ENCODE measurements at places on chromosomes 12 and 14.

DNA sequence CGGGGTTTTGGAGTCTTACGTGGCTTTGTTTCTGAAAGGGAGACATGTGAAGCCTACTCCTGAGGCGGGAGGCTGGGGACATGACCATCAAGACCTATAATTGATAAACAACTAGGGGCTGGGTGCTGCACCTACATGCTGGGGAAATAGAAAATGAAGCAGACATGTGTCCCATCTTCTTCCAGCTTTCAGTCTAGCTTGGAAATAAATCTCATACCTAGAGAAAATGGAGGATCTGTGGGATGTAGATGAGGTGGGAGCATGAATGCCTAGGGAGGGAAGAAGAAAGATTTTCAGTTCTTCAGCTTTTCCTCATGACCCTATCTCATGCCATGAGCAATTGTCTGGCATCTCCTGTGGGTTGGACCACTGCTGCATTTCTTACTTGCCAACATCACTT, 22.1 kb downstream of the EMP1 start:
- DNase-seq = no peak
- H3K4me1 ChIP-seq = peaks cover 11% of the 10 kb centered on the region

DNA sequence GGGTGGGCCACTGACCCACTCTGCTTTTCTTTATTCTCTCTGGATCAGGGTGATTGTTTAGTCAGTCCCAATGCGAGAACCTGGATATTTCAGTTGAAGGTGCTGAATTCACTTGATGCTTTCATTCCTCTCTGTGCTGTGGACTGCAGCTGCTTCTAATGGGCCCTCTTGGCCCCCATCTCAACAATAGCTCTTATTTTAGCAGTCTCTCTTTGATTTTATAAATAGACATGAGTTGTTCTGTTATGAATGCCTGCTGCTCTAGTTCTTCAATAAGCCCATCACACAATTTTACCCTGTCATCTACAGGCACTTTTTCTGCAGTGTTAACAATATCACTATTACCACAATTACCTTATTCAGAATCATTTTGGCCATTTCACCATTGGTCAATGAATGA, 54.1 kb upstream of the YARS2 start:
- H3K27ac ChIP-seq = no peak overlapping the region
- H3K27me3 ChIP-seq = no peaks in the 10 kb centered on the region
- no peak overlapping the region for H3K4me3 ChIP-seq
- no peak for DNase-seq
- peaks cover 44% of the 10 kb centered on the region for H3K36me3 ChIP-seq
- H3K4me1 ChIP-seq = no peaks in the 10 kb centered on the region

DNA sequence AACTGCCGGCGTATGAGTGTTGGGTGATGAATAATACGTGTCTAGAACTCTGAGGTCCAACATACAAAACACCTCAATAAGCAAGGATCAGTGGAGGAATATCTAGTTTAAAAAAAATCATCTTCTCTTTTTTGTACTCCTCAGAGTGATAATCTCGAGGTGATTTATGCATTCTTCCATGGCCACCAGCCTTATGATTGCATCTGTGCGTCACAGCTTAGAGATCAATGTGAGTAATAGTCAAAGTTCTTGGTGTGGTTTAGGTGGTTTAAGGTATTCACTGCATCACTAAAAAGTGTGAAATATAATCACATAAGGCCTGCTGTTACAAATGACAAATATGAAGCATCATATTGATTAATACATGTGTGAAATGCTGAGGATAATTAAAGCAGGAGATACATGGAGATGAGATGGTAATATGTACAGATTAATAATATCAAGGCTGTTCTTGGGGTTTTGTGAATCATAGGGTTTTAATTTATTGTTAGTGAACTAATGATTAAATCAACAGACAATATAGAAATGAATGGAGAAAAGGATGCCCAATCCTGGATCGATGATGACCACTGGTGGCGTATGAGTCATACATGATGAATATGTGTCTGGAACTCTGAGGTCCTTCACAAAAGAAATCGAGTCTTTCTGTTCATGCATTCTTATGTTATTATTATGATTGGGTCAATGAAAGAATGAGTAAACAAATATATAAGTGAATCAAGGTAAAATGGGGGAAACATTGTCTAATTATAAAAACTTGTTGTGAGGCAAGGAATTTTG, 68.8 kb upstream of the RTL1 start:
- no peaks in the 10 kb centered on the region for H3K36me3 ChIP-seq
- no peaks in the 10 kb centered on the region for H3K4me1 ChIP-seq
- no peak overlapping the region for H3K4me3 ChIP-seq
- no peaks in the 10 kb centered on the region for H3K27me3 ChIP-seq
- no peak overlapping the region for H3K27ac ChIP-seq

DNA sequence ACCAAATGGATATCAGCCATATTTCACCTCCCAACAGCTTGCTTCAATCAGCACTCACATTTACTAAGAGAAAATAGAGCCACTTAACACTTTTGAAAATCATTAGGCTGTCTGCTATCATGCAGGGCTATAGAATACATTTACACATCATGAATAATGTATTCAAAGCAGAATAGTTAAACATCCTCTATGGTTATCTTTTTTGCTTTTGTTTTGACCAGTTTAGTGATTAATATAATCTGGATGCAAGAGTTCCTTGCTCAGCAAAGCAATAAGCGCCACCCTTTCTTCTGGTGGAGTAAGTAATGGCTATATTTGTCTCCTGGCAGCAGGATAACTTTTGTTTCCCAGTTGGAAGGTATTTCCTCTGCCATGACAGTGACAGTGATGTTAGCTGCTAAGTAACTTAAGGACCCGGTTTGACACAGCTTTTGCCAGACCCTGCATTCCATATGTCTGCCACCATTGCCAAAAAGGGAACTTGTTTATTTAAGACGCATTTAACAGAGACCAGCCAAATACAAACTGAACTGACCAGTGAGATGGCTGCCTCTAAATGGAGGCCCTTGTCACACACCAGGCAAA, 70.3 kb upstream of the NR2C1 start:
- peak overlapping the region; percentile 37 for H3K27ac ChIP-seq
- H3K27me3 ChIP-seq = no peaks in the 10 kb centered on the region
- H3K36me3 ChIP-seq = peaks cover 4% of the 10 kb centered on the region
- H3K4me3 ChIP-seq = peak overlapping the region; percentile 41
- DNase-seq = no peak

DNA sequence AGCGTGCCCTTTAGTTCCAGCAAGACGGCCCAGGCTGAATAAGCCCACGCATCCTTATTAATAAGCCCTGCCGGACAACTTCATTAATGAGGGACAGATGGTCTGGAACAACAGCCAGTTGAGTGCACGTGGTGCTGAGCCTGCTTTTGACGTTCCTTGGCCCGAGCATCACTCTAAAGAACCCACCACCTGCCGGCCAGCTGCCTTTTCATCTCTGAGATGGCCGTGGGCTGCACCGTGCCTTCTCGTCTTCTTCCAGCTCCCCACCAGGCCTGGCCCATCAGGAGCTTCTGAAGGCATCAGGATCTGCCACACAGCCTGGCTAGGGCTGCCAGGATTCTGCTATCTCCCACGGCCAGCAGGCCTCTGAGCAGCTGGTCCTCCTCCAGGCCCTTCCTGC, 80.0 kb downstream of the AACS start:
- H3K4me3 ChIP-seq = no peak overlapping the region
- DNase-seq = no peak
- no peaks in the 10 kb centered on the region for H3K27me3 ChIP-seq
- H3K27ac ChIP-seq = no peak overlapping the region
- no peaks in the 10 kb centered on the region for H3K4me1 ChIP-seq
- H3K36me3 ChIP-seq = no peaks in the 10 kb centered on the region

GRCh38 chr14:75547552-75548250, 25.4 kb downstream of the BATF start:
- no peaks in the 10 kb centered on the region for H3K36me3 ChIP-seq
- H3K27me3 ChIP-seq = no peaks in the 10 kb centered on the region
- H3K27ac ChIP-seq = no peak overlapping the region
- no peak for DNase-seq
- H3K4me3 ChIP-seq = no peak overlapping the region

DNA sequence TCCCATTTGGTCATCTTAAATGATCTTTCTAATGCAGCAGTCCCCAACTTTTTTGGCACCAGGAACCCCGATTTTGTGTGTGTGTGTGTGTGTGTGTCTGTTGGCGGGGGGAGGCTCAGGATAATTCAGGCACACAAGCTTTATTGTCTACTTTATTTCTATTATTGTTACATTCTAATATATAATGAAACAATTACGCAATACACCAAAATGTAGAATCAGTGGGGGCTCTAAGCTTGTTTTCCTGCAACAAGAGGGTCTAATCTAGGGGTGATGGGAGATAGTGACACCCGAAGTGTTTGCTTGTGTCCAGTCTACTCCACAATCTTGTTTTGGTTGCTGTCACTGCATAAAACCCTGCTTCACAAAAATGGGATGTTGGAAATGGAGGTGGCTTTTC, 621.1 kb upstream of the LRFN5 start:
- no peaks in the 10 kb centered on the region for H3K27me3 ChIP-seq
- no peaks in the 10 kb centered on the region for H3K36me3 ChIP-seq
- H3K4me1 ChIP-seq = peaks cover 4% of the 10 kb centered on the region
- no peak overlapping the region for H3K27ac ChIP-seq

DNA sequence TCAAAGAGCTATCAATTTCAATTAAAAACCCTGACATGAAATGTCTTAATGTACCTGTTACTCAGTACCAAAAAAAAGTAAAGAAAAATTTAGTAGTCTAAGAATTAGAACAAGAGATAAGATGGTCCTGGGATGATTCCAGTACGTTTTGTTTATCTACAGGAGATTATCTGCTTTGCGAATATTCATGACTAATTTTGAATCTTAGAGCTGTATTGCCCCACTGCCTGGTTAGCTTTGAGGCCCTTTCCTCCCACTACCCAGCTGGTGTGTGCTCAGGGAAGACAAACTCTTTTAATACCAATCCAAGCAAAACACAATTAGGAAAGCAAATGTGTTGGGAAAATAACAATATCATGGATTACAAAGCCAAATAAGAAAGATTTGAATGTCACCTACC, 263.5 kb downstream of the FOXG1 start:
- peaks cover 4% of the 10 kb centered on the region for H3K36me3 ChIP-seq
- peaks cover 6% of the 10 kb centered on the region for H3K4me1 ChIP-seq
- no peak overlapping the region for H3K4me3 ChIP-seq
- H3K27me3 ChIP-seq = no peaks in the 10 kb centered on the region
- no peak overlapping the region for H3K27ac ChIP-seq

- H3K27me3 ChIP-seq = no peaks in the 10 kb centered on the region
- H3K36me3 ChIP-seq = peaks cover 11% of the 10 kb centered on the region
Observed at GRCh38 chr14:34436960-34437728, 24.9 kb downstream of the SPTSSA start.

DNA sequence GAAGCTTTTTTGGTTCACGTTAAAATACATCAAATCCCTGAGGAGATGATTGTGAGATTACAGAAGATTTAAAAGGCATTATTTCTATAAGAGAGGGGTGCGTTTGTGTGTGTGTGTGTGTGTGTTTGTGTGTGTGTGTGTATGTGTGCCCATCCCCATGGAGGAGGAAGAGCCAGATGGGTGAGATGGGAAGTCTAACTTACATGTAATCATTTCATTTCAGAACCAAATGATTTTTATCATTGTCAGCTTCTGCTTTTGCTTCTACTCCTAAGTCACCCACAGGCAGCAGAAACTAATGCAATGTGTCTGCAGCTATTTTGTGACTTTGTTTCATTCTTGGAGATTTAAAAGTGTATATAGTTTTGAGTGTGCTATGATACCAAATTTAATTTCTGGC, 68.7 kb downstream of the SLC4A8 start:
- H3K27ac ChIP-seq = no peak overlapping the region
- no peaks in the 10 kb centered on the region for H3K36me3 ChIP-seq
- H3K4me1 ChIP-seq = no peaks in the 10 kb centered on the region
- no peak overlapping the region for H3K4me3 ChIP-seq
- no peaks in the 10 kb centered on the region for H3K27me3 ChIP-seq

DNA sequence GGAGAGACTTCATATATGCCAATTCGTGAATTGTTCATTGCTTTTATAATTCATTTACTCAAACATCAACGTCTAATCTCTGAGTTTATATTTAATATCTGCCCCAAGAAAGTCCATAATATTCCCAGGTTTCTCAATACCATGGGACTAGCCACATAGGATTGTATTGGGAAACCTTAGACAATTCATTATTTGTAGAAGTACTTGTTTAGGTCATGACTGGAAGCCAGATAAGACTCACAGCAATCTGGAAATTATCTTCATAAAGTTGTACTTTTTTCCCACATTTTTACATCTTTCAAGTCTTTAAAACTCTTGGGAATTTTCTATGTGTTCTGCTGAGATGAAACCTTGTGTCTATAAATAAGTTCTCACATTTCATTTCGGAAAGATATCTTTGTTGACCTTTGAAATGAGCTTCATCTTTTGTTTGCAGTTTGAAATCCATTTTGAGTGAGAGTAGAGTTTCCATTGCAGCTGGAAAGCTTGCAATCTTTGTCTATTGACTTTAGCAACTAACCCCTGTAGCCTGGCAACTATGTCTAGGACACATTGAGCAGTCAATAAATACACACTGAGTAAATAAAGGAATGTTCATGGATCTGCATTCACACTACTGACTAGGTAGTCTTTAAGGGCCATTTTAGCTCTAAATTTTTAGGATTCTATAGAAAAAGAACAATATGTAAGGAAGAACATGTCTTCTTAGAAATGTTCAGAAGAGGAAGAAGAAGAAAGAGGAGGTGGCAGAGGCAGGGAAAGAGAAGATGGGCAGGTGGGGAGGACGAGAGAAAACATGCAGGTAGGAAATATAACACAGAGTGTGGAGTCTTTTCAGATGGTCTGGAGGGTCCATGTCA, 154.4 kb downstream of the LRIG3 start:
- H3K36me3 ChIP-seq = no peaks in the 10 kb centered on the region
- peak overlapping the region; percentile 53 for H3K4me3 ChIP-seq
- peak overlapping the region; percentile 4 for H3K27ac ChIP-seq

DNA sequence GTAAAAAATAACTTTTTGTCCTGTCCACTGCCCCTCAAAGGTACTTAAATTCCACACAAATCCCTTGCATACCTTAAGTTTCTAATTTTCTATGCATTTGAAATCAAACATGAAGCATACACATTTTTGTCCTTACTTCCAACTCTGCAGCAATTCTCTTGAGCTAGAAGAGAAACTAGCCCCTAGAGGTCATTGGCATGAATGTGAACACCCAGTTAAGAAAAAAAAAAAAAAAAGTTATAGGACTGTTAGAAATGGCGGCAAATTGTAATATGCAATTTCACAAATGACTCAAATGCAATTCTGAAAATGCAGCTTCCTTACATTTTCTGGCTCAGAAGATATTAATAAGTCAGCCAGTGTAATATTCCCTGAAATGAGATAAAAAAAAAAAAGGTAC, 4.6 kb upstream of the ESR2 start:
- H3K27ac ChIP-seq = no peak overlapping the region
- peaks cover 4% of the 10 kb centered on the region for H3K4me1 ChIP-seq
- no peaks in the 10 kb centered on the region for H3K36me3 ChIP-seq
- H3K4me3 ChIP-seq = no peak overlapping the region
- no peak for DNase-seq

GRCh38 chr14:37122288-37122687, 50.1 kb downstream of the SLC25A21 start:
- no peak for DNase-seq
- no peaks in the 10 kb centered on the region for H3K36me3 ChIP-seq
- H3K4me3 ChIP-seq = no peak overlapping the region
- no peaks in the 10 kb centered on the region for H3K27me3 ChIP-seq
